ENCODE measurements at places on chromosomes 6 and 20.

GRCh38 chr6:169719117-169719516, 5.2 kb downstream of the PHF10 start:
- DNase-seq: no peak

DNA sequence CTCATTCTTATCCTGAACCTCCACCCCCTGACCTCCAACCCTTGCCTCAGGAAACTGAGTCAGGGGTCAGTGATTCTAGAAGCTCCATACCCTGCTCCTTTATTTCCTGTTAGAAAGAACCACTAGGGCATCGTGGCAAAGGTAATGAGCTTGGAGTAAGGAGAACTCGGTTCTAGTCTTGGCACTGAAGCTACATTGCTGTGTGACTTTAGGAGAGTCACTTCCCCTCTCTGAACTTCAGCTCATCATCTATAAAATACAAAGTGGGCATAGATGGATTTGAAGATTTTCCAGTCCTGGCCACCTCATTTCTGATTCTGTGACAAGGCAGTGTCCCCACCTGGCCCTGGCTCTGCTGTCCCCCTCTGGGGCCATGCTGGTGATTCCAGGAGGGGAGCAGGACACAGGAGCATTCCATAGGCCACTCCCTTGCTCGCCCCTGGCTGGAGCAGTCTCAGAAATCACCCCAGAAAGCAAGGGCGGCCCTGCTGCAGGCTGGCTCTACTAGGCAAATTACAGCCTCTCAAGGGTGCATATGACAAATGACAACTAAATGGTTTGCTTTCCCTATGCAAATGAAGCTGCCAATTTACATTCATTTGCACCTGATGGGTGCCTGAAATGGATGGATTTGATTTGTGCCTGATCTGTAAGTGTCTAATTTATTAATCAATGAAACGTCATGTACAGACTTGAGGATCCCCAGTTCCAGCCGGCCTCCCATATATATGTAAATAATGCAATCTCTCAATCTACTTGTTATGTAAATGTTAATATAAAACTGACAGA, 62.2 kb downstream of the LRFN2 start:
- no peak for DNase-seq

GRCh38 chr6:109429496-109429895, 10.9 kb downstream of the PPIL6 start:
- no peak for DNase-seq

DNA sequence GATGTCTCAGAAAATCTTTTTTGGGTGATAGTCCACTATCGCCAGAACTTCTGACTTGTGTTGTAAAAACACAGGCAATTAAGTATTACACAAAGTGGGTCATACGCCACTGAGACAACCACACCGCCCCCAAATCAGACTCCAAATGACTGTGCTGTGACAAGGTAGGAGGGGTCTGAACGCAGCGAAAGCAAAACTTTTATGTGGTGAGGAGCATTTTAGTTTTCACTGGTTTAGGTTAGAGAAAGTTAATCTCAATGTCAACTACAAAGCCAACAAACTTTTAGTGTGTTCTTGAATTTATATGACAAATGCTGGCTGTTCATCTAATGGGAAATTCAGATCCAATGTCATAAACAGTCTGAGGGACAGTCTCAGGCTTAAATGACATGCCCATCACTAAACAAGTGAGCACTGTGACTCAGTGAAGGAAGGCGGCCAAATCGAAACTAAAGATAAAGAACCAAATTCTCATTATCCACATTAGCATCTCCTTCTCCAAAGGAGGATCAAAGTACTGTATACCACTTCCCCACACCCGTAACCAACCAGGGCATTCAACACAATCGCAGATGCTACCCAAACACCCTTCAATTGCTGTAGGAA, 186.7 kb downstream of the GJA10 start:
- no peak for DNase-seq

Data from thoracic aorta (tissue), 2 donors.